Activated T-helper 1 cell treated with anti-CD3 and anti-CD28 coated beads, Interleukin-2, amount 50 U/mL, for 16 hours (primary cell): ENCODE measurements at places on chromosomes 16 and 17.

GRCh38 chr16:7182510-7183109, 150.0 kb upstream of the RBFOX1 start:
- DNase-seq = no peak

DNA sequence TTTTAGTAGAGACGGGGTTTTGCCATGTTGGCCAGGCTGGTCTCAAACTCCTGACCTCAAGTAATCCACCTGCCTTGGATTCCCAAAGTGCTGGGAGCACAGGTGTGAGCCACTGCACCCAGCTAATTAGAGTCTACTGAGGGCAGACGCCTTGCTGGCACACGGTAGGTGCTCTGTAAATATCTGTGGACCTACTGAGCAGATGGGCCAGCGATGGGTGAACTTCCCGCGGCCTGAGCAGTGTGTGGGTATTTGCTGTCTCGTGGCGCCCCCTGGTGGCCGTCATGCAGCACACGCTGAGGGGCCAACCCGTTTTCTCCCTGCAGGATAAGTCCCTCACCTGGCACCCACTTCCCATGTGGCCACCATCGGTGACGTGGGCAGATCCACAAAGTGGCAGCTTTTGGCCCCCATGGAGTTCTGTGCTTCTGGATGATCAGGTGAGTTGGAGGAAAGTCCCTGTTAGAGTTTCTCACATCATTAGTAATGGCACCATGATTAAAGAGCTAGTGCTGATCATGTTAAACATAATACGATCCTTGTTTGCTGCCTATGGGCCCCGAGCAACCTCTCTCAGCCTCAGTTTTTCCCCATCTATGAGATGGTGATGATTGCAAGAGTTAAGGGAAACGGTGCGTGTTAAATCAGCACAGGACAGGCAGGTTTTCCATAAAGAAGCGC, 40.7 kb downstream of the ZDHHC7 start:
- DNase-seq = peak; percentile 66

DNA sequence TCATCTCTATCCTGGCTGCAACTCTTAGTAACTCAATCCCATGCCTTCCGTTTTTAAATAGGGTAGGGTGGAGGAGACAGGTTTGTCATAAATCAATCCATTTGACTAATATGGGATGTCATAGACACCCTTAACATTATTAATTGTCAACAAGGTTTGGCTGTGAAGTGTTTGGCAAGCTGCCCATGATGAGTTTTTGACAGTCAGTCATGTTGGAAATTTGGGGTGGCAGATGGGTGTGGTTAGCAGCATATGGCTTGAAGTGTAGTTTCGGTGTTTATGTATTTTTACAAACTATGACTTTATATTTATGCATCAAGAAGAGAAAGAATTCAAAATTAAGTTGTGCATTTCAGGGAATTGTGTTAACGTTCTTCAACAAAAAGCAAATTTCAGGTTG, 221.8 kb upstream of the CDH5 start:
- DNase-seq = no peak

DNA sequence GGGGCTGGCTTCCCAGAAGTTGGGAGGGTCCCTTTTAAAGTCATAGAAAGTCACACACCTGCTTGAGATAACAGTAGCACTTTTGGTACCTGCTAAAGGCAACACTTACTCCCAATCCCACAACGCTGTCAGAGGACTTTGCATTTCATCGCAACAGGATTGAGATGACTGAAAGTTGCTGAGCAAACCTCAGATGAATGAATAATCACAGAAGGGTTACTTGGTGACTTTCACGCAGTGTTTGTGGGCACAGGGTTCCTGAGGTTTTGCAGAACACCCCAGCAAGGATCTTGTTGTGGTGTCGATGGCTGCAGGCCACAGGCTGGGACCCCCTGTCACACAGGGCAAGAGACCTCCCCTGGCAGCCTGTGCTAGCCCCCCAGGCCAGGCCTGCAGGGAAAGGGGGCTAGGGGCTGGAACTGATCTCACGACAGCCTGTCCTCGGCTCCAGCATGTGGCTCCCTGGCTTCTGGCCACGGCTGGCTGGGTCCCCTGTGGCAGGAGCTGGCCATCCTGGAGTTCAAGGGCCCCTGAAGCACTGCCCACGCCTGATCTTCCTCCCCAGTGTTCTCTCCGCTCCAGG, 79.4 kb upstream of the CBX4 start:
- DNase-seq = no peak

DNA sequence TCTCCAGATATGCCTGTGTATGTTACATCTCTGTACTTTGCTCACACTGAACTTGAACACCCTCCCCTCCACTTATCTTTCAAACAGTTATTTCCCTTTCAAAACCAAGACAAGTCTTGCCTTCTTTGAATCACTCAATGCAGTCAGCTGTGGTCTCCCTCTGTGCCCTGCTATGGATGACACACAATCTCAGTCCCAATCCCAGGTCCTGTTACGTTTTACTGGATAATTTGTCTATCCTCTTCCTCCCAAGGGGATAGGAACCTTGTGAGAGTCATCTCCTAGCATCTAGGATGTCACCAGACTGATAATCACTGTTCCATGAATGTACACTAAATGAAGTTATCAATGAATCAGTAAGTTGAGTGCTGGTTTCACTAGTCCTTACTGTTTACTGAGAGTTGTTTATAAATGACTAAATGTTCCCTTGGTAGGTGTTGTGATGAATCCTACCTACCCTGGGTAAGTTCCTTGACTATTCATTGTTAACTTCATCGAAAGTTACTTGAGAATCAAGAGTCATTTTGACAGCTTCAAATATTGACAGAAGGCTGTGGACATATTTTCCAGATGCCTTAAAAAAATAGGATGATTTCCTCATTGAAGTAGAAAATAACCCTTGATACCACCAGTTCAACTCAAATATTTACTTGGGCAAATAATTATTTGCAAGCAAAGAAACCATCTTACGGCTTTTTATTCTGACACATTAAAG, 244.9 kb downstream of the PRKCA start:
- DNase-seq = no peak

- DNase-seq = no peak
These were observed 135.7 kb downstream of the CDK5R1 start for GRCh38 chr17:32622540-32622939.

- no peak for DNase-seq
These were observed 18.1 kb upstream of the GHDC start for GRCh38 chr17:42212382-42212781.

- DNase-seq = no peak
These were observed 17.7 kb downstream of the PRAC1 start for GRCh38 chr17:48704361-48705248.

GRCh38 chr17:48540213-48540612, 4.7 kb downstream of the HOXB2 start:
- DNase-seq = no peak

DNA sequence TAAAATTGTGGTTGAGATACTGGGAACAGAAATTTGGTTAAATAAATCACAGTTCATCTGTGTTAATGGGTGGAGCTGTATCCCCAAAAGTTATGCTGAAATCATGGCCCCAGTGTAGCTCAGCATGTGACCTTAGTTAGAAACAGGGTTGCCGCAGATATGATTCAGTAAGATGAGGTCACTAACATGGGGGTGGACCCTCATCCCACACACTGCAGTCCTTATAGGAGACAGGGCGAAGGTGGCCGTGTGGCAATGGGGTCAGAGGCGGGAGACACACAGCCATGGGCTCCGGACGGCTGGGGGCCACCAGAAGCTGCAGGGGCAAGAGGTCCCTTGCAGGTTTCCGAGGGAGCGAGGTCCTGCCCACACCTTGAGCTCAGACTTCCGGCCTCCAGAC, 10.7 kb downstream of the GALNS start:
- no peak for DNase-seq

DNA sequence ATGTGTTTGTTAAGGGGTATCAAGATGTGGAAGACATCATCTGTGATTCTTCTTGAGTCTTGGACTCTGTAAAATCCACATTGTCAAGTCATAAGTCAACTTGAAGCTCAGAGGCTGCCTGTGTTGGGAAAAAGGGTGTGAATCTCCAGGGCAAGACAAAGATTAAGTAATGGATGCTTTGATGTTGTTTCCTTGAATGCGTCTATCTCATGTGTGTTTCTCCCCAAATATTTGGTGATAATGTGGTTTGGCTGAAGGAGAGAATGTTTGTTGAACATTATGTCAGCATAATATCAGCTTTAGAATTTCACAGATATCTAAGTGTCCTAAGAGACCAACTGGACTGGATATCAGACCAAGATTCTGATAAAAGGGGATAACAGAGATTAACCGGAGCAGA, 24.1 kb upstream of the KCNJ16 start:
- DNase-seq = no peak

DNA sequence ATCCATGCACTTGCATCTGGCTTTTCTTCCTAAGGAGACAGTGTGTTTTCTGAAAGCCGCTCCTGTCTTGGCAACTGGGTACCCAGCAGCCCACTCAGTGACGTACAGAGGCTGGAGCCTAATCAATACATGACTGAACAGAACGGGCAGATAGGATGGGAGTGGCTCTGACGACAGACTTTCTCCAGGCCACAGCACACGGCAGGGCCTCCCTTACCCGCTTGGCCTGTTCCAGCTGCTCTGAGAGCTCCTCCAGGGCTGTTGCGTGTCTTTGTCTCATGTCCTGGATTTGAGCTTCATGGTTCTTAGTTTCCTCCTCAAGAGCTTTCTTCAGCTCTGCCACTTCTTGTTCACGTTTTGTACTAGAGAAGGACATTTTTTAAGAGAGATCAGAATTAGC, 64.9 kb downstream of the NDEL1 start:
- no peak for DNase-seq

DNA sequence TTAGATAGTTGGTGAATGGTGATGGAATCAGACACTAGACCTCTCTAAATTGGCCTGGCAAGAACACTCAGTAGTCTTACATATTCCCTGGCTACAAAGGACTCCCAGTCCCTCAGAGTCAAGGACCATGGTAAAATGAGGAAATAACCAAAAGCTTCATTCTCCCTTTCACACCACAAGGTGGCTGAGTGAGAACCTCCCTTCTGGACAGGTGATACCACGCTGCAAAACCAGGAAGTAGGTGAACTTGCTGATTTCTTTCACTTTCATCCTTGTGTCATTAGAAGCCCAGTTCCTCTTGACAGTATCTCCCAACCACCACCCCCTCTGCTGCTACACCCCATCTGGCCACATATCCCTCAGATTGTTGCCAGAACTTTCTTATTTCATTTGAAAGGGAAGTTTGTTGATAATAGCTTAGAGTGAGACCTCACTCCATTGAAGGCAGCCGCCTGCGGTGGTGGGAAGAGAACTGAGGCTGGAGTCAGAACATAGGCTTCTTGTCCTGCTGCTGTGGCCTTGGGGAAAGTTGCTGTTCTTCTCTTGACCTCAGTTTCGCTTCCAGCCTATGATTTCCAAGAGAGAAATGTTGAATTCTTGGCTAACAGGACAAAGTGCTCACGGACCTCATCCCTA, 290.6 kb upstream of the CCL2 start:
- no peak for DNase-seq

DNA sequence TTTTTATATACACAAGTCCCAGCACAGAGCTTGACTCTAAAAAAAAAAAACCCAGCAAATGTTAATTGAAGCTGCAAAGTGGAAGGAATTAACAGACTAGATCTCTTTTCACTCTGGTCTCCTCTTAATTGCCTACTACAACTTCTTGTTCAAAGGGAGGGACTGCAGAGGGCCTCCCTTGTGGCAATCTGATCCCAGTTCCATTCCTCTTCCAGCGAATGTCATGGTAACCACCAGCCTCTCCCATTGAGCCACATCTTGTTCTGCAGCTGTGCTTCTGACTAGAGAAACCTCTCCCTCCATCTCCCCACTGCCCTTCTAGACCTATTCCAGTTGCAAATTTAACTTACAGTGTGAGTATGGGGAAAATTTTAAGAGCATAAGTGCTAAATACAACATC, 5.9 kb downstream of the SUPT6H start:
- DNase-seq = no peak

DNA sequence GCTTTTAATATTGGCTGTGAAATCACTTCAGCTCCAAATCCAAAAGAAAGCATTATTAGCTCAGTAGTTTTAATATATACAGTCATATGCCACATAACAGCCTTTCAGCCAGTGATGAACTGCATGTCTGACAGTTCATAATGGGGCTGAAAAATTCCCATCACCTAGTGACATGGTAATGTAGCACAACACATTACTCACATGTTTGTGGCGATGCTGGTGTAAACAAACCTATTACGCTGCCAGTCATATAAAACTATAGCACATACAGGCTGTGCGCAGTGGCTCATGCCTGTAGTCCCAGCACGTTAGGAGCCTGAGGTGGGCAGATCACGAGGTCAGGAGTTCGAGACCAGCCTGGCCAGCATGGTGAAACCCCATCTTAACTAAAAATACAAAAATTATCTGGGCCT, 92.2 kb downstream of the TUBD1 start:
- DNase-seq = no peak

DNA sequence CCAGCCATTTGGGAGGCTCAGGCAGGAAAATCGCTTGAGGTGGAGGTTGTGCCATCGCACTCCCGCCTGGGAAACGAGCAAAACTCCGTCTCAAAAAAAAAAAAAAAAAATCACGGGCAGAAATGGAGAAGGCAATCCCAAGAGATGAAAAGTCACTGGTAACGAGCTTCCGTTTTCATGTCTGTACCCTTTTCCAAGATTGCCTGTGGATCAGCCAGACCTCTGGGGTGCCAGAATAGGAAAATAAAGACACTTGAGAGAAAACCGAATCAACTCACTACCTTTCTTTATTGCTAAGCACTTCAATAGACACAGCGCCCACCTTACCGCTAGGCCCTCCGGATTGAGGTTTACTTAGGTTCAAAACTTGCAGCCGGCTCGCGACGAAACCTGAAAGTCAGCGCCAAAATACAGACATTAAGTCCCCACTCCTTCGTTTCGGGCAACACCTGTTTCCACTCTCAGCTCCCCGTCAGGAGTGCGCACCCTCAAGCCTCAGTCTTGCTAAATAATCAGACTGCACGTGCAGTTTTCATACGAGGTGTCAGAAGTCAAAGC, 970 bp upstream of the TRAF7 start:
- no peak for DNase-seq

DNA sequence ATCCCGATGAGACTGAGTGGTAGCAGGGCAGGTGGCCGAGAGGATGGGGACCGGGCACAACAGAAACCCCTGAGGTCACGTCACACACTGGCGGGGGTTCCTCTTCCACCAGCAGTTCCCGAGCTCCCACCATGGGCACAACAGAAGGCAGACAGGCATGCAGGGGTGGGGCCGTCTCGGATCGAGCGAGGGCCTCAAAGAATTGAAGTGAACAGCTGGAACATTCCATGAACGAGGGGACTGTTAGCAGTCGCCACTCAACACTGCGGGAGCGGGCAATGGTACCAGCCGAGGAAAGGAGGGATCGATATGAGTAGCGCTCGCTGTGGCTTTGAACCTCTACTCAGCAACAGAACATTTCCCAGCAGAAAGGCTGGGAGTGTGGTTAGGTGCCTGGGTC, 5.3 kb downstream of the CEP131 start:
- DNase-seq = no peak
